ENCODE measurements at places on chromosomes 2 and 18. TPM values are rescaled to one million over a fixed set of nuclear protein-coding genes. Genes with fewer than 3 reads are reported as not detected.

GRCh38 chr18:49101236-49101635 is 150.5 kb upstream of the SMAD7 start:
- H3K27ac ChIP-seq: no peak overlapping the region
- H3K27me3 ChIP-seq: no peaks in the 10 kb centered on the region
- H3K36me3 ChIP-seq: no peaks in the 10 kb centered on the region
- no peak overlapping the region for H3K4me3 ChIP-seq

The FSHR gene
- total RNA-seq: not detected

GRCh38 chr2:6452702-6453481 is 412.8 kb downstream of the CMPK2 start:
- peaks cover 11% of the 10 kb centered on the region for H3K36me3 ChIP-seq
- no peaks in the 10 kb centered on the region for H3K27me3 ChIP-seq
- no peaks in the 10 kb centered on the region for H3K4me1 ChIP-seq
- no peak overlapping the region for H3K27ac ChIP-seq
- H3K4me3 ChIP-seq: no peak overlapping the region

DNA sequence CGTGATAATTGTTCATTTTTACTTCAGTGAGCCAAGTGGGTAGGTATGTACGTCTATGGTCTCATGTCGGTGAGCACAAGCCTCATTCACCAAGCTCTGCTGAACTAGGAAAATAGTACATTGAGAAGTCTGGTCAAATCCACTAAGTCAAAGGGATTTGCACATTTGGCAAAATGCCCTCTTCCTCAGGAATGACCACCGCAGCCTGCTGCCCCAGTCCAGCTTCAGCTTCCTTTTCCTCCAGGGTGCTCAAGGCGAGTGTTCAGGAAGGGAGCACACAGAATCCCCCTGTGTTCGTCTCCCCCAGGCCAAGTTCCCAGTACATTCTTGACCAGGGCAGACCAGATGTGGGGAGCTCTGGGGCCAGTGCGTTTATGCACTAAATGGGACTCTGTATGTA is 23.0 kb downstream of the TCF7L1 start:
- H3K4me1 ChIP-seq: peaks cover 46% of the 10 kb centered on the region
- peak overlapping the region; percentile 84 for H3K27ac ChIP-seq
- no peaks in the 10 kb centered on the region for H3K27me3 ChIP-seq
- H3K4me3 ChIP-seq: no peak overlapping the region

GRCh38 chr2:45691171-45691999 is 39.9 kb downstream of the PRKCE start:
- no peak overlapping the region for H3K4me3 ChIP-seq
- H3K27ac ChIP-seq: no peak overlapping the region
